ENCODE measurements at places on chromosomes 16 and 17.

- DNase-seq, result no peak
Measured at GRCh38 chr16:50615891-50616290, 65.2 kb downstream of the SNX20 start.

DNA sequence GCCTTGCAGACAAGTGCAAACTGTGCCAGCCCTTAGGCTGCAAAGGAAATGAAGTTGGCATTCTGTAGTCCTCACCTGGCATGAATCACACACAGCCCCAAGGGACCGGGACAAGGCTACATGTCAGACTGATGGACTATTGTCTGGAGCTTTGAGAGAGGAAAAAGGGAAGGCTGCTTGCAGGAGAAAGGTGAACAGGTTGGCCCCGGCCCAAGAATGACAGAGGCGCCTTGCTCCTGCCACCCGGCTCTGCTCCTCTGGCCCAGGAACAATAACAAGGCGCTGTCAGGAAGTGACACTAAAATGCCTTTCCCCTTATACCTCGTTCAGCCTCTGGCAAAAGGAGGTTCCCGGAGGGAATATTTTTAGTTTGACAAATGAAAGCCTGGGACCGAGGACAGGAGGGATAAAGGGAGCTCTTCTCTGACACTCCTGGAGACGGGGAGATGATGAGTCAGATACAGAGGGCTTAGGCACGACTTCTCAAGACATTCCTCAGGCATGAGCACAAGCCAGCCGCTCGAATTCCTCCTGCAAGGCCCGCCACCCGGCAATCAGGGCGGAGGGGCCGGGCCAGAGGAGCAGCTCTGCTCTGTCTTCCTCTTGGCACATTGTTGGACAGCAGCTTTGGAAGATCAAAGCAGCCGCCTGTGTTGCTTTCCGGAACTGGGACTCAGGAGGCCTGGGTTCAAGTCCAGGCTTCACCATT is 105.8 kb downstream of the NOG start:
- DNase-seq, result no peak

DNA sequence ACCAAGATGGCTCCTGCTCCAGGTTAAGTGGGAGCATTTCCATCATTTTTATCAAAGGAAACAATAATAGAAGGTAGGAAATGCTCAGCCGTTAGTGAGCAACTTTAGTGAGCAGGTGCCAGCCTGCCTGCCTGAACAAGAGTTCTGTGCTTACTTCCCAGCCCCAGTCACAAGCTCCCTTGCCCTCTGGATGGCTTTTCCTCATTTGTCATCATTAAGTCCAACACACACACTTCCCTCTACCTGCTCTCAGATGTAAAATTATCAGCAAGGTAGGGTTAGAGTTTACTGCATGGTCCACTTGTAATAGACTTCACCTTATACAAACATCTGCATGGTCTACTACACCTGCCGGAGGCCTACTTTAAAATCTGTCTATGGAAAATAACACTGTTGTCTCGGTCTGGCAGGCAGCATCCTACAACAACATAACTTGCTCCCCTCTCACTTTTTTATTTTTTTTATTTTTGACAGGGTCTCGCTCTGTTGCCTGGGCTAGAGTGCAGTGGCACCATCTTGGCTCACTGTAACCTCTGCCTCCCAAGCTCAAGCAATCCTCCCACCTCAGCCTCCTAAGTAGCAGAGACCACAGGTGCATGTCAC is 12.7 kb downstream of the TEX2 start:
- DNase-seq, result no peak

- no peak for DNase-seq
Measured at GRCh38 chr16:86986136-86986535, 331.1 kb downstream of the C16orf95 start.

- no peak for DNase-seq
Measured at GRCh38 chr17:8125947-8126490, 2.1 kb upstream of the HES7 start.

DNA sequence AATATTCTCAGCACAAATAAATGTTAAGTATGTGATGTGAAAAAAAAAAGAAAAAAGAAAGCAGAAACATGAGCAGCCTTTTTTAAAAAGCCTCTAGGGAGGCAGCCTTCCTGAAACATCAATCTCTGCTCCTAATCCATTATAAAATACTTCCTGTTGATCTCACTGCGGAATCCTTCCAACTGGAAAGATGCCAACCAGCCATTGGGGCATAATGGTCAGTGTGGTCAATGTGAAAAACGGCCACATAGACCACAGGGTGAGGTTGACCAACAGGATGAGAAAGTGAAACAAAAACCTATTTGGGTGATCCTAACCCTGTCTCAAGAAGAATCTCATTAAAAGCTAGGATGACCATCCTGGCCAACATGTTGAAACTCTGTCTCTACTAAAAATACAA is 26.1 kb upstream of the ABCA8 start:
- no peak for DNase-seq

GRCh38 chr17:55717432-55717831 is 5.2 kb downstream of the TMEM100 start:
- DNase-seq, result no peak

- DNase-seq, result no peak
Measured at GRCh38 chr16:69838489-69838888, 76.4 kb downstream of the WWP2 start.

GRCh38 chr16:12518241-12519175 is 285.2 kb downstream of the CPPED1 start:
- no peak for DNase-seq

GRCh38 chr17:980406-981291 is 1.1 kb upstream of the NXN start:
- DNase-seq, result peak; percentile 84

- DNase-seq, result no peak
Measured at GRCh38 chr17:70308618-70309017, 139.3 kb downstream of the KCNJ2 start.

DNA sequence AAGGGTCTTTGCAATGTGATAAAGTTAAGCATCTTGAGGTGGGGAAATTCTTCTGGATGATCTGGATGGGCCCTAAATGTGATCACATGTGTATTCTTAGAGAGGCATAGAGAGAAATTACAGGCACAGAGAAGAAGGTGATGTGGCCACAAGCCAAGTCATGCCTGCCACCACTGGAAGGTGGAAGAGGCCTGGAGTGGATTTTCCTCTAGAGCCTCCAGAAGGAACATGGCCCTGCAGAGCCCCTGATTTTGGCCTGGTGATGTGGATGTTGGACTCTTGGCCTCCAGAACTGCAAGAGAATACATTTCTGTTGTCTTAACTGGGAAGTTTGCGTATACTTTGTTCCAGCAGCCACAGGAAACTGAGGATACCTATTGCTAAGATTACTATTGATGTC is 156.9 kb upstream of the CACNG5 start:
- DNase-seq, result no peak

DNA sequence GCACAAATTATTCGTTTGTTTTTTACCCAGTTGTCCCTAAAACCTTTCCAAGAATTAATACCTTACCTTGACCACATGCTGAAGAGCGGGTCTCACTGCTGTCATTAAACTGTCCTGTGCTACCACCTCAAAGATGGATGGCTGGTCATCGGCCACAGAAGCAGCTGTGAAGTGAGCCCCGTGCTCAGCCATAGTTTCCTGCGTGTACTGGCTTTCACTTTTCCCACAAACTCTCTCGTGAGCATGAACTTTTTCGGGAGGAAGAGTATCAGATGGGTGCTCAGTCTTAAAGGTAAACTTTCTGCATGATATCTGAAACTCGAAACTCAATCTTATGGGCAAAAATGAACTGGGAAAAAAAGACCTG is 558 bp downstream of the PEX12 start:
- no peak for DNase-seq

DNA sequence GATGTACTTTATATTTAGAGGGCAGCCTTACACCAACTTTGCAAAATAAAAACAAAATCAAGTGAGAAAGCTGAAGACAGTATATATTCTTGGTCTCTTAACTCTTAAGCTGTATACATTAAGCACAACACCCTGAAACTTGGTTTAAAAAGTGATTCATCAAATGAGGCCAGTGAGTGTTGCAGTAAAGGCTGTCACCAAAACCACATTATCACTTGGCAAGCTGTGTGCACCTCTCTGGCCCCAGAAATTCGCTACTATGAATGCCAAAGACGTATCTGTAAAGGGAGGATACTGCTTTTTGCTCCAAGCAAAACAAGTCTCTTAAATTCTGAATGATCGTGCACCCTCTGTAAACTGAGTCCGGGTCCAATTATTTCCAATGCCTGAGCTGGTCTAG is 163.9 kb downstream of the ZFHX3 start:
- no peak for DNase-seq

DNA sequence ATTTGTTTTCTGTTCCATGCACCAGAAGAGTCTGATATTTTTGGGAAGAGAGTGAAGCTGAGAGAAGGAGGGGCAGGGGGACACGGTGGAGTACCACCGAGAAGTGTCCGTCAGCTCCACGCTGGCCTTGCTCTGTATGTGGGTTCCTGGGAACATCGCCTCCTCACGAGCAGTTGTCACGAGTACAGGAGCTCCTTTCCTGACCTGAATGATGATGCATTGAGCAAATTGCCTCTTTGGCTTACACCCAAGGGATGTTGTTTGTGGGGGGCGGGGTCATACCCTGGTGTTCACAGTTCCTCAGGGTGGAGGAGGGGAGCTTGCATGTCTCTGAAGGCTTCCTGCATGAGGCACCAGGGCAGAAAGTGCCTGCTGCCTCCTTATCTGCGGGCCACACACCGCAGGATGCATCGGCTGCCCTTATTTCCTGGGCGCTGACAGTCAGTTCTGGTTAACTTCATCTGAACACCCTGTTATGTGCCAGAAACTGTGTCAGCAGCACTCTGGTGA is 36.2 kb downstream of the RGS9 start:
- DNase-seq, result no peak

Data from NCI-H1048 (cell line).